ENCODE measurements at places on chromosomes 7 and 10.

- DNase-seq = no peak
Observed at GRCh38 chr7:972110-972509, 3.2 kb downstream of the COX19 start.

DNA sequence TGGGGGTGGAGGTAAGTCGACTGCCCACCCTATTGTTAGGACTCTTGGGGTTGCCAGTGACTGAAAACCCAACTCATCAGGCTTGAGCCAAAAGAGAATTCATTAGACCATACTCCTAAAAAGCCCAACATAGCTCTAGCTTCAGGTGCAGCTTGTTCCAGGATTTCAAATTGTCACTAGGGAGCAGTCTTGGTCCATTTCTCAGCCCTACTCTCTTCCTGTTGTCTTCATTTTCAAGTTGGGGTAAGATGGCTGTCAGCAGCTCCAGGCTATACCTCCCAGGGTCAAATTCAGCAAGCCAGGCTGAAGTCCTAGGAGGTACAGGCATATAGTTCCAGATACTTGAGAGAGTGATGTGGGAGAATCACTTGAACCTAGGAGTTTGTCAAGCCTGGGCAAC is 14.9 kb upstream of the COL13A1 start:
- DNase-seq = no peak

GRCh38 chr7:44264221-44264931 is 61.0 kb downstream of the CAMK2B start:
- DNase-seq = no peak

- no peak for DNase-seq
Observed at GRCh38 chr10:13500201-13500600, 28.6 kb downstream of the BEND7 start.

GRCh38 chr7:71388181-71388580 is 256.2 kb downstream of the GALNT17 start:
- DNase-seq = no peak

DNA sequence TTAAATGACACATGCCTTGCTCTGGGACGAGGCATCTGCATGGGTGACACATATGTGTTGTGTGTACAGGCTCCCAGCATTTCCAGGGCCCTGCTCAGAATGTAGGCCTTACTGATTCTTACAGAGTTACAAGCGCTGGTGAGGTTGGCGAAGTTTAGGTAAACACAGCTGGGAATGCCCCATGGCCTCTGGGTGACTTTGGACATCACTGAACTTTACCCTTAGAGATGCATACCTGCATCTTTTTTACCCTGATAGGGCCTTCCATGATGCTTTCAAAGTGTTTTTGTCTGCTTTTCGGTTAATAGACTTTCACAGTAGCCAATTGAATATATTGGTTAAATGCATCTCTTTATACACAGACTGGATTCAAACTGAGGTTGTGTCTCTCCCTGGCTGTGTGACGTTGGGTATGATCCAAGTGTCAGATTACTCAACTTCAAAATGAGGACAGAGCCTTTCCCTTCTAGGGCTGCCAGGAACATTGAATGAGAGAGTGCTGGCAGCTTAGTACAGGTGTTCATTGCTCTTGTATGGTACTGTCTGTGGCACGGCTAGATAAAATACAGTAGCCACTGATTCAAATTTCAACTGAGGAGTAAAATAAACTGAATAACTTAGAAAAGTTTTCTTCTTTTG is 29.5 kb downstream of the EGFR start:
- DNase-seq = no peak

DNA sequence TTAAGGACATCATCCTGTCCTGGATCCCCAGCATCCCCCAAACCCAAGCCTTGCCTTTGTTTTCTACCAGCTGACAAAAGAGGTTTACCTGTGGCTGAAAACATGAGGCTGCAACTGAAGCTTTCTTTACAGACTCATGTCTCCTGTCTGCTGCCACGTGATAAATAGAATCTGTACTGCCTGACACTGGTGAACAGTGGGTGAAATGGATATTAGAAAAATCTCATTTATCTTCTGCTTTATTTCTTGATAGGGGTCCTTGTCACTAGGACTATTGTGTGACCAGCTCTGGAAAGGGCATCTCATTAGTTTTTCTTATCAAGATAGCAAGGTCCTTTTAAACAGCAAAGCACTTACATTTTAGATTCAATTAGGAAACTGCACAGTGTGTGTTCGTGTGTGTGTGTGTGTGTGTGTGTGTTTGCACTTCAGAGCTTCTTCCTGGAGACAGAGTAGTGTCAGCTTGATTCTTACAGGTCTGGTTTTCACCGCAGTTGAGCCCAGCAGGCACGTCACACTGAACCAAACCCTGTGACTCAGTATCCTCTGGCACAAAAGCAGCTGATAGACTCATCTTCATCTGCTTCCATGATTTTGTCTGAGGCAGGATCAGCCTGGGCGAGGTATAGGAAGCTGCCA is 373.5 kb upstream of the CELF2 start:
- DNase-seq = no peak

DNA sequence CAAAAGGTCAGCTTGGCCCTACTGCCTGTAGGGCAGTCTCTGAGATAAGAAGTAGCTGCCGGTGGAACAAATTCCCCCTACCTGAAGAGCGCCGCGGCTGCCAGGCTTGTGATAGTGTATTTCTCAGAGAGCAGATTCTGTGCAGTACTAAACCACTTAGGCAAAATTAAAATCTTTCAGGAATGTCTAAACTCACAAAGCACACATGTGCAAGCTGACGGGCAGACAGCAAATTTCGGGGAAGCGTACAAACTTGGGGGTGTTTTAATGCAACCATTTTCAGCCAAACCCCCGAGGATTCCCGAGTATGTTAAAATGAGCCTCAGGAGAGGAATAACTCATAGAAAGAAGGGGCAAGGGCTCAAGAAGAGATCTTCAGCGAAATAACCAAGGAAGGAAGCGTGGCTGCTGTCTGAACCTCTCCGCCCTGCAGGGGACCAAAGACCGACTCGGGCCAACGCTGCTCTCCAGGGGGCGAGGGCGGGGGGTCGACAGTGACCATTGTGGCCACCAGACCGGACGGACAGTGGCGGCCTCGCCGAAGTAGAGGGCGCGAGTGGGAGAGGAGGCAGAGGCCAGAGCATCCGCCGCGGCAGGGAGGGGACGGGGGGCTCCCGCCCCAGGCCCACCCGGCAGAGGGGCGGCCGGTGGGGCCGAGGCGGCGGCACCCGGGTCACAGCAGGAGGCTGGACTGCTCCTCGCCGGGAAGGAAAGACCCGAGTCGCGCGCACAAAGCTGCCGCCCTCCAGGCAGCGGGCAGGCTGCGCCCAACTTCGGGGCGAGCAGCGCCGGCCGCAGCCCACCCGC is 819 bp downstream of the HYCC1 start:
- DNase-seq = no peak

DNA sequence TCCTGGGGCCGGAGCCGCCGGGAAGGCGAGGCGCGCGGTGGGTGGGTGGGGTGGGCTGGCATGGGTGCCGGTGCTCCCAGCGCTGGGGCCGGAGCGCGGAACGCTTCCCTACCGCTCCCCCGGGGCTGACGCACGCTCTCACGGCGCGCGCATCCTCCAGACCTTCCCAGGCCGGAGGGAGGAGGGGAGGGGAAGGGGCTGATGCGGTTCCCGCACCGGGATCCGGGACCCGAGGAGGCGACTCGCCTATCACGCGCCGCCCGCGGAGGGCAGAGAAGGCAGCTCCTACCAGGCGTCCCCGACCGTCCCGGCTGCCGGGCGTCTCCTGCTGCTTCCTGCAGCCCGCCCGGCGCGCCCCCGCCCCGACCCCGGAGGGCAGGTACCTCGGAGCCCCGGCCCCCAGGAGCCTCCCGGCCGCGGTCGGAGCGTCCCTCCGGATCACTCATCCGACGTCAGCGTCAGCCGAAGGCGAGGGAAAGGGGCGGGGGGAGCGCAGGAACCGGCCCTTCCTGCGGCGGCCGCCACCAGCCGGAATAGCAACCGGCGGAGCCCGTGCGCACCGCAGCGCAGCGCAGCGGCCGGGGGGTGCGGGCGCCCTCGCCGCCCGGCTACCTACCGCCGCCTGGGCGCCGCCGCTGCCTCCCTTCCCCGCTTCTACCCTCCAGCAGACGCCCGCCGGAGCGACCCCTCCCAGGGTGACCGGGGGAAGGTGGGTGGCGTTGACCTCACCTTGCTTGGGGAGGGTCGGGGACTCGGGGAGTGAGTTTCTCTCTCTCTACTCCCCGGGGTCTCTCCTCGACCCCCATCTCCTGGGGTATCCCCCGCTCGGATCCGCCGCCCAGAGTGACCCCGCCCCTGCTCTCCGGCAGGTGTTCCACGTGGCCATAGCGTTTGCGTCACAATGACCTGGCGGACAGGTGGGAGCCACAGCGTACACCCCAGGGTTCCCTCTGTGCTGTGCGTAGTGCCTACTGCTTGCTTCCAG is at the start of gene ICA1:
ICA1 (minus strand) TSS at position 457 of the 985 bp plus-strand sequence. CDS start 26,241 bp downstream, outside the sequence.
- DNase-seq = peak; percentile 52

- no peak for DNase-seq
Observed at GRCh38 chr7:31553661-31554081, 39.8 kb downstream of the ITPRID1 start.

DNA sequence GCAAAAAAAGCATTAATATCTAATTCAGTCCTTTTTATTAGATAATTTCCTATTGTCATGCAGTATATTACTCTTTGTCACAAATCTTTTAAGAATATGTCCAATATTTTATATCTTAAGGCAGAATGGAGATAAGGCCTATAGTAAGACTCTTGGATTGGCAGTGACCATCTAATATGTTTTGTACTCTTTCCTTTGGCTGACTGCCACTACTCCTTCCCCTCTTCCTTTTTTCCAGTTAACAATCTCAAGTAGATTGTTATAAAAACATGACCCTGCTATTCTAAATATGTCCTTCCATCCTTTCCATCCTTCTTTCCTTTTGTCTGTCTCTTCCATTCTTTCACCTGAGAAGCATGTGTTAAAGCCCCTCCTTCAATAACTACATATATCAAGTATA is 92.8 kb upstream of the TMEM168 start:
- DNase-seq = no peak
